ENCODE measurements at places on chromosomes 11 and 22. TPM values are rescaled to one million over a fixed set of nuclear protein-coding genes. Genes with fewer than 3 reads are reported as not detected.

DNA sequence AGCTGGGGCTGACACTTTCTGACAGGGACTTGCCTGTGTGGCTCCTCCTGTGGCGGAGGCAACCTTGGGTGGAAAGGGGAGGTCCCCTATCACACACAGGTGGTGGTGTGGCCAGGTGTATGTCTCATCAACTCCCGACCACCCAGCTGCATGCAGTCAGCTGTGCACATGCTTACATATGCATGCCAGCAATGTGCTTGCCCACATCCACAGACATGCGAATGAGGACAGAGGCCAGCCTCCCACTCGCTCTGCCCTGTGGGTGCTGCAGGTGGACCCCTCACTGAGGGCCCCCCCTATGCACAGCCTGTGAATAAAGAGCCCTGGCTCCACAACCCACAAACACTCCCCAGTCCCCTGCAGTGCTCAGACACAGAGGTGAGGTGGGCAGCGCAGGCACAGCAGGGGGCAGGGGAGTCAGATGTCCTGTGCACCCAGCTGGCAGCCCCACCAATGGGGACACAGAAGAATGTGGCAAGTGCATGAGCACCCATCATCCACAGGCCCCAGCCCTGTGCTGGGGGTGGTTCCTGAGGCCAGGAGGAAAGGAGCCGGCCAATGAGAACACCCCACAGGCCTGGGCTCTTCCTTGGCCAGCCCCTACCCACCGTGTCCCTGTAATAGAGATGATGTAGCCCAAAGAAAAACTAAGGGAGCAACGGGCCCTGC, 9.5 kb downstream of the GNB1L start:
- H3K4me1 ChIP-seq, result peaks cover 24% of the 10 kb centered on the region
- H3K27ac ChIP-seq, result no peak overlapping the region
- H3K36me3 ChIP-seq, result peaks cover 11% of the 10 kb centered on the region
- H3K4me3 ChIP-seq, result no peak overlapping the region

GRCh38 chr22:42673898-42674401, 24.8 kb upstream of the CYB5R3 start:
- no peaks in the 10 kb centered on the region for H3K36me3 ChIP-seq
- peaks cover 4% of the 10 kb centered on the region for H3K4me1 ChIP-seq
- DNase-seq, result no peak

DNA sequence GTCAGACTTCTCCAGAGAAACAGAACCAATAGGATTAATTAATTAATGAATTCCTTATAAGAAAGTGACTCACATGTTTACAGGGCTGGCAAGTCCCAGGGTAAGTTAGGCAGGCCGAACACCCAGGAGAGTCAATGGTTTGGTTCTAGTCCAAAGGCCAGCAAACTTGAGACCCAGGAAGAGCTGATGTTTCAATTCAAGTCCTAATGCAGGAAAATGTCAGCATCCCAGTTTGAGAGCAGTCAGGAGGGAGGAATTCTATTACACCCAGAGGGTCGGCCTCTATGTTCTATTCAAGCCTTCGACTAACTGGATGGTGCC, 466.0 kb downstream of the INSC start:
- DNase-seq, result no peak
- H3K36me3 ChIP-seq, result no peaks in the 10 kb centered on the region
- no peak overlapping the region for H3K27ac ChIP-seq
- no peak overlapping the region for H3K4me3 ChIP-seq
- no peaks in the 10 kb centered on the region for H3K4me1 ChIP-seq

GRCh38 chr11:100709233-100709957, 22.3 kb downstream of the ARHGAP42 start:
- H3K4me3 ChIP-seq, result no peak overlapping the region
- no peaks in the 10 kb centered on the region for H3K4me1 ChIP-seq
- no peaks in the 10 kb centered on the region for H3K27me3 ChIP-seq

- no peak for DNase-seq
- H3K4me1 ChIP-seq, result no peaks in the 10 kb centered on the region
- no peak overlapping the region for H3K4me3 ChIP-seq
- no peak overlapping the region for H3K27ac ChIP-seq
- no peaks in the 10 kb centered on the region for H3K36me3 ChIP-seq
These were observed 61.5 kb downstream of the PRSS23 start for GRCh38 chr11:86861810-86862209.

- H3K4me3 ChIP-seq, result peak overlapping the region; percentile 90
- peaks cover 5% of the 10 kb centered on the region for H3K36me3 ChIP-seq
- peak overlapping the region; percentile 88 for H3K27ac ChIP-seq
- H3K4me1 ChIP-seq, result peaks cover 48% of the 10 kb centered on the region
These were observed 1.4 kb downstream of the NUDT22 start for GRCh38 chr11:64227405-64227956.

DNA sequence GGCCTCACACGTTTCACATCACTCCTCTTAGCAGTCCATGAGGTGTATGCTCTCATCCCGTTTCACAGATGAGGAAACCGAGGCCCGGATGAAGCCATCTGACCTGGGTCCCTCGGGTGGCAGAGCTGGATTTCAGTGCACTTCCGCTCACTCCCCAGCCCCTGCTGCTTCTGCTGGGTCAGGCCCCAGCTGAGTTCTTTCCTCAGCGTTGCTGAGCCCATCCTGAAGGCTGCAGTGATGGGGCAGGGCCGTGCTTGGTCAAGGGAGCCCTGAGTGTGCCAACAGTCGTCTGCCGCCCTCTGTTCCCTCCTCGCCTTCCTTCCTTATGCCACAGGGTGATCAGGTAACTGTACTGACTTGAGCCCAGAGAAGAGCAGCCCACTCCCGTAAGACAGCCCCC, 12.1 kb downstream of the TRMU start:
- peaks cover 69% of the 10 kb centered on the region for H3K36me3 ChIP-seq
- H3K4me3 ChIP-seq, result no peak overlapping the region
- no peak overlapping the region for H3K27ac ChIP-seq
- H3K27me3 ChIP-seq, result no peaks in the 10 kb centered on the region
- DNase-seq, result no peak
- no peaks in the 10 kb centered on the region for H3K4me1 ChIP-seq

DNA sequence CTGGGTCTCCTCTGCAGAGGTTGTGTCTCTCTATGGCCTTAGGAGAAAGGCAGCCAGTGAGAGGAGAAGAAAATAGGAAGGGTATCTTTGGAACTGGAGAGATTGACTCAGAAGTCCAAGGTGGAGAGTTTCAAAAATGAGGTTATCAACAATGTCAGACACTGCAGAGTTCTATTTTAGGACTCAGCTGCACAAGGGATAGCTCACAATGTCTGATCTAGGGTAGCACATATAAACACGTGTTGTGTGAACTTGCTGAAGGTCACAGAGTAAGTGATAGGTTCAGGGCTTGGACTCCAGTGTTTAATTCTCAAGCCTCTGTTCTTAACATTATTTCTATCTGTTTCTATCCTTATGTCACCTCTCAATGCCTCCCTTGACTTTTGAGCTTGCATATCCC, 305.0 kb upstream of the LARGE1 start:
- no peak overlapping the region for H3K4me3 ChIP-seq
- no peaks in the 10 kb centered on the region for H3K27me3 ChIP-seq
- no peaks in the 10 kb centered on the region for H3K36me3 ChIP-seq
- DNase-seq, result no peak

DNA sequence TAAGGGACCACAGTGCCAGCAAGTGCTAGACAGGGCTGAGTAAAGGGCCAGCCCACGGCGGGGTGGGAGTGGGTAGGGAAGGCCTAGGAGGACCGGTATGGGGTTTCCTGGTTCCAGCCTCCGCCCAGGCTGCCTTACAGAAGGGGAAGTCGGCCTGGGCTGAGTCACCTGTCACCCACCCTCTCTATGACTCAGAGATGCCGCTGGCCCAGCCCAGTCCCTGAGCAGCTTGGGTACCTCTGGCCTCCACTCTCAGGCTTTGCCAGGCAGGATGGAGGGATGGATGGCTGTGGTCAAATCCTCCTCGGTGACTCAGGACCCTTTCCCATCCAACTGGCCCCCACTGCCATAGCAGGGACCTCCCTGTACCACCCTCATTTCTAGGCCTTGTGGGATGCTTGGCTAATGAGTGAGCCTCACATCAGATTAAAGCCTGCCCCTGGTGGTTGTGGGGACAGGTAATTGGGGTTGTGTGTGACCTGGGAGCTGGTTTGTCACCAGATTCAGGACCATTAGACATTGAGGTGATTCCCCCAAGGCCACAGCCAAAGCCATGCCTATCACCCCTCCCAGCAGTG, 13.9 kb downstream of the SLC35E4 start:
- H3K4me3 ChIP-seq, result no peak overlapping the region
- peak; percentile 26 for DNase-seq
- H3K4me1 ChIP-seq, result no peaks in the 10 kb centered on the region
- peak overlapping the region; percentile 18 for H3K27ac ChIP-seq

GRCh38 chr22:18157714-18158028, 7.7 kb downstream of the USP18 start:
- no peaks in the 10 kb centered on the region for H3K36me3 ChIP-seq
- no peak overlapping the region for H3K4me3 ChIP-seq
- H3K27ac ChIP-seq, result no peak overlapping the region
- no peak for DNase-seq

GRCh38 chr22:23826510-23827350, 12.1 kb downstream of the DERL3 start:
- H3K27me3 ChIP-seq, result no peaks in the 10 kb centered on the region
- no peaks in the 10 kb centered on the region for H3K4me1 ChIP-seq
- H3K27ac ChIP-seq, result no peak overlapping the region
- no peak for DNase-seq

GRCh38 chr11:68010090-68011041, at the start of gene ALDH3B1:
Gene ALDH3B1 (plus strand): TSS chr11:68010327. CDS start chr11:68015298, 4,971 bp downstream.
- no peaks in the 10 kb centered on the region for H3K4me1 ChIP-seq
- no peak within 1 kb of the TSS for H3K27ac ChIP-seq
- DNase-seq, result no peak
- H3K4me3 ChIP-seq, result no peak within 1 kb of the TSS
- H3K36me3 ChIP-seq, result no peaks in the 10 kb centered on the region

- no peaks in the 10 kb centered on the region for H3K4me1 ChIP-seq
- no peaks in the 10 kb centered on the region for H3K27me3 ChIP-seq
- no peak overlapping the region for H3K27ac ChIP-seq
- no peak overlapping the region for H3K4me3 ChIP-seq
- no peak for DNase-seq
These were observed 1234.0 kb downstream of the TBC1D22A start for GRCh38 chr22:47996446-47996857.

DNA sequence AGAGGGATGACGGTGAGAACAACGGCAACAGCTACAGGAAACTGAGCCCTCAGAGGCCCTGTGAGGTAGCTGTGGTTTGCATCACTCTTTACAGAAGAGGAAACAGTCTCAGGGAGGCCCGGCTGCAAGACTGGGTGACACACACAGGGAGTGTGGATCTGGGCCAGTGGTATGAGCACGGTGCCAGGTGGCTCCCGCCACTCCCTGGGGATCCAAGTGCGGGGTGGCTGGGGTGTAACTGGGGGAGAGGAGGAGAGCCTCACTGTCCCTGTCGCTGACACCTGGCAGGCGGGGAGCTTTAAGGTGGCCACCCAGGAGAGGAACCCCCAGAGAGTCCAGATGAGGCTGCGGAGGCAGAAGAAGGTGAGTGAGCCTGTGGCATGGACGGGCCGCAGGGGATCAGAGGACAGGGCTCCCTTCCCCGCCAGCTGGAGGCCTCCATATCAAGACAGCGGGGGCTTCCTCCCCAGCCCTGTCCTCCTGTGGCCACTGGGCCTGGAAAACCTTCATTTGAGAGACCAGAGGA, 5.6 kb downstream of the RGL4 start:
- H3K36me3 ChIP-seq, result peaks cover 41% of the 10 kb centered on the region
- H3K27me3 ChIP-seq, result no peaks in the 10 kb centered on the region
- peak; percentile 86 for DNase-seq
- peak overlapping the region; percentile 74 for H3K27ac ChIP-seq
- H3K4me1 ChIP-seq, result peaks cover 42% of the 10 kb centered on the region

DNA sequence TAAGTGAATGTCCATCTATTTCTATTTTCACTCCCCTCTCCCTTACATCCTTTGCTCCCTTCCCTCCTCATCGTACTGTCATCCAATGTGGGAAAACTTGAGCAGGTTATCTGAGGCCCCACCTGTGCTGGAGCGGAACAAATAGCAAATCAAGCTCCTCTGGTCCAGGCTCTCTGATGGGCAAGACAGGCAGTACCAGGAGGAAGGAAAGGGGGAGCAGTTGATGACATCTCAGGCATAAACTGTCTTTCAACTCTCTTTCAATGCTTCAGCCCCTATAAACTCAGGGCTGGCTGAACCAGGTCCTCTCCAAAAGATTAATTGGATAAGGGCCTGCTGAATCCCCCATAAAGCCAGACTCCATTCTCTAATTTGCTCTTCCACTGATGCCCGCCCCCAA, 1.5 kb upstream of the CCKBR start:
- no peak overlapping the region for H3K27ac ChIP-seq
- no peaks in the 10 kb centered on the region for H3K36me3 ChIP-seq
- peaks cover 12% of the 10 kb centered on the region for H3K4me1 ChIP-seq

DNA sequence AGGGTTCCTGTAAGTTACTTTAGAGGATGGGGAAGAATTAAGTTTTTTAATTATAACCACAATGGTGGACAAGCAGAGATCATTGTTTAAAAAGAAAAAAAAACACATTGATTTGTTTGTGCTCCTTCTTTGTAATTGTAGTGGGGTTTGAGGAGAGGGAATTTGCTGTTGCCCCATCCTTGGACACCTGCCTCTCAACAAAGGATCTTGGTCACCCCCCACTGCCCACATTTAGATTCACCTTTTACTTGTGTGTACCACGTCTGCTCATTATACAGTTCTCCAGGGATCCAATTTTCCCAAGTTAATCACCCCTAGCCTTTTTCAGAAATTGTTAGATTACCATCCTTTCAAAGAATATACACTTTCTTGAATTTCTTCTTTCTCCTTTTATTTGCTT, 53.0 kb downstream of the DNAJC24 start:
- H3K4me3 ChIP-seq, result no peak overlapping the region
- no peak overlapping the region for H3K27ac ChIP-seq
- no peaks in the 10 kb centered on the region for H3K27me3 ChIP-seq
- no peaks in the 10 kb centered on the region for H3K4me1 ChIP-seq
- DNase-seq, result no peak
- H3K36me3 ChIP-seq, result no peaks in the 10 kb centered on the region

GRCh38 chr11:19813158-19813879, 100.7 kb downstream of the NAV2 start:
- DNase-seq, result no peak
- no peaks in the 10 kb centered on the region for H3K4me1 ChIP-seq
- no peaks in the 10 kb centered on the region for H3K27me3 ChIP-seq
- no peak overlapping the region for H3K4me3 ChIP-seq
- no peaks in the 10 kb centered on the region for H3K36me3 ChIP-seq
- H3K27ac ChIP-seq, result no peak overlapping the region

Gene TPST2
- total RNA-seq, result 37.3 TPM

Gene HBB
- total RNA-seq, result not detected

Gene MN1
- 0.13 TPM for total RNA-seq

Gene APLNR
- not detected for total RNA-seq

Gene MISFA
- total RNA-seq, result 0.96 TPM

Gene TEX54
- not detected for total RNA-seq

Gene KCNE3
- total RNA-seq, result 0.07 TPM

Gene DBX1
- not detected for total RNA-seq

Gene MMP8
- not detected for total RNA-seq

Gene APOL2
- 59.0 TPM for total RNA-seq

Gene FAM168A
- total RNA-seq, result 11.7 TPM

Gene RFPL1
- not detected for total RNA-seq

Gene OR6A2
- total RNA-seq, result not detected

Gene OR2D2
- total RNA-seq, result not detected
